ENCODE measurements at places on chromosomes 11 and 22.

DNA sequence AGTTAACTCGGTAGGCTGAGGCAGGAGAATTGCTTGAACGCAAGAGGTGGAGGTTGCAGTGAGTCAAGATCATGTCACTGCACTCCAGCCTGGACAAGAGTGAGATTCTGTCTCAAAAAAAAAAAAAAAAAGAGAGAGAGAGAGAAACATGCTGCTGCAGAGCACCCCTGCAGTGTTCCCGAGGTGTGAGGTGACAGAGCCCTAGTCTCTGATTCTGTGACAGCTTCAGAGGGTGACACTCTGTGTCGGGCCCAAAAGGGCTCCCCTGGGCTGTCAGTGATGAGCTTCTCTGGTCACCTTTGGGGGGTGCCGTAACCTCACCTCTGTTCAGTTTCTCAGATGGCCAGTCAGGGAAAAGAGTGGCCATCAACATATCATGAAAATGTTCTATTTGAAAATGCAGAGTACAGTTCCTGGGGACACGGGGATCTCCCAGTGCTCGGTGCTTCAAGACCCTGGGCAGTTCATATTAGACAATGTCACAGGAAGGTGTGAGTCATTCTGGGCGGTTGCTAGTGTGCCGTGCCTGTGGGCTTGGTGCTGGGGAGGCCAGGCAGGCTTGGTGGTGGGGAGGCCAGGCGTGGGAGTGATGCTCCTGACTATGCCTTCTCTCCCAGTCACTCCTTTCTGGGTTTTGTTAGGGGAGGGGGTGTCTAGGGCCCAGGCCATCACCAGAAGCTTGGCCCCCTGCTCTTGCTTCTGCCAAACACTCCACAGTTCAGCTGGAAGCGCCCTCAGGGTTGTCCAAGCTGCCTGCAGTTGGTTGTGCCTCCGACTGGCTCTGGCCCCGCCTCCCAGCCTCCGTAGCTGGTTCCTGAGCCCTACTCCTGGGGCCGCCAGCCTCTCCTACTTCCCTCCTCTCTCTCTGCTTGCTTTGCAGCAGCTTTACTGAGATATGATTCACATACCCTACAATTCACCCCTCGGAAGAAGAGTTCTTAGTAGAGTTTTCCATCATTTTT lies 52.5 kb upstream of the CLDN5 start:
- DNase-seq = peak; percentile 22

DNA sequence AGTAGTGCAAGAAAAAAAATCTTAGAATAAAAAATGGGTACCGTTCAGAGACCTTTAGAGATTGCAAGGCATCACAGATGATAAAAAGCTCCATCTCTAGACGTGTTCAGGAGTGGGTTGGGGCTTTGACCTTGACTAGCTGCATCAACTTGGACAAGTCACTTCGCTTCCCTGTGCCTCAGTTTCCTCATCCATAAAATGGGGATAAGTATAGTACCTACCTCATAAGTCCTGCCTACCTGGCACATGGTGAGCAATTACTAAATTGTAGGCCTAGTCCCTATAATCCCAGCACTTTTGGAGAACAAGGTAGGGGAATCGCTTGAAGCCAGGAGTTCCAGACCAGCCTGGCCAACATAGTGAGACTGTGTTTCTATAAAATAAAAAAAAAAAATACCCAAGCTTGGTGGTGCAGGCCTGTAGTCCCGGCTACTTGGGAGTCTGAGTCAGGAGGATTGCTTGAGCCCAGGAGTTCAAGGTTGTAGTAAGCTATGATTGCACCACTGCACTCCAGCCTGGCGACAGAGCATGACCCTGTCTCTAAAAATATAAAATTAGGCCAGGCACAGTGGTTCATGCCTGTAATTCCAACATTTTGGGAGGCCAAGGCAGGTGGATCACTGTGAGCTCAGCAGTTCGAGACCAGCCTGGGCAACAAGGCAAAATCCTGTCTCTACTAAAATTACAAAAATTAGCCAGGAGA lies 6.0 kb upstream of the F2 start:
- DNase-seq = no peak

DNA sequence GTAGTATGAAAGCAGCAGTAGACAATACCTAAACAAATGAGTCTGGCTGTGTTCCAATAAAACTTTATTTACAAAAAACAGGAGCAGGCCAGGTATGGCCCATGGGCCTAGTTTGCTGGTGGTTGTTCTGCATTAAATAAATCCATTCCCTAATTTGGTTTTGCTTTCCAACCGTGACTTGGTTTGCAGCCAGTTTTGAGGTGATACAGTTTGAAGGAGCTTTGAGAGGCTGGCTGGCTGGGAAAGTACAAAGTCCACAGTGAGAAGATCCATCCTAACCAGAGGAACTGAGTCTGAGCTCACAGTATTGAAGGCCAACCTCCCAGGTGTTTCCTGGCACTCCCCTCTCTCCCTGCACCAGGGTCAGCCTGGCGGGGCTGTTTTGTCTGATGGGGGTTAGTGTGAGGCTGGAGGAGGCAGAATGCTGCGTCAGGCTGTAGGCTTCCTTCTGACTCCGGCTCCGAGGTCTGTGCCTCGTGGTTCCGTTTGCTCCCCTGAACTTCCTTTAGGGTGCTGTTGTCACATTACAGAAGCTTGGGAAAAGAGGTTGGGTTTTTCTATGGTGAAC lies 129.5 kb downstream of the MICAL2 start:
- no peak for DNase-seq

DNA sequence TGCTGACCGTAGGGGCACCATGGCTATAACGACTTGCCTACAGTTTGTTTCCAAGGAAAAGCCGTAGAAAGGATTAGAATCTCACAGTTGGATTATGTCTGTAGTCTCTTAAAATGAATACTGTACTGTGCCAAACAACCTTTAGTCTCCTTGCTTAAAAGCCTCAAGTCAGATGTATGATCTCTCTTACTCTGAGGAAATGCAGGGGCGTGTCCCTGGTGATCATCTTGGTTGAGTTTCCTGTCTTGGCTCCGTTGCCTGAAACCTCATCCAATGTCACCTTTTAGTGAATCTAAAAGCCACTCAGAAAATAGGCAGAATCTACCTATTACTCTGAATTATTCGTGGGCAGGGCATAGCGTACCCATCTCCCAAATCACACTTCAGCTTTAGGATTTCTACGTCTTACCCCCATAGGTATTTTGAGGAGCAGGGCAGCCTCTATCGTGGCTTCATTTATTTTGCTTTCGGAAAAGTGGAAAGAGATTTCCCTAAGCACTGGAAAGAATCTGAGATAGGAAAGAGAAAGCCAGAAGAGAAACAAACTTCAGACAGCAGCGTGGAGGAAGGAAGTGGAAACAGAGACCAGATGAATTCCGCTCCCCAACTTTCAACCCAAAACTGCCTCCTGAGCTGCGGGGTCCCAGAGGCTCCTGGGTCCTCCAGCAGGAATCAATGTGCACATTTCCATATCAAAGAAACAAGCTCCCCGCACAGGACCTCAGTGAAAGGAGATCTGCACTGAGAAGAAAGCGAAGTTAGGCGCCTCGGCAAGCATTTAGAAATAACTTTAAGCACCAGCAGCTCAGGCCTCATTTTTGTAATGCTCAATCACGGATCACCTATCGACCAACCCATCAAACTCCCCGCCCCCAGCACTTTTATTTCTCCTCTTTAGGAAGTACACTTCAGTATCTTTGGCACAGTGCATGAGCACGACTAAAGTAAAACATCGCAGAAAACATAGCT lies 245.8 kb downstream of the ETS1 start:
- no peak for DNase-seq

- no peak for DNase-seq
Measured at GRCh38 chr22:32646476-32646875, 155.0 kb upstream of the TIMP3 start.

GRCh38 chr11:111637885-111638284 lies 35.6 kb downstream of the SIK2 start:
- DNase-seq = no peak

GRCh38 chr11:103281301-103281700 lies 172.1 kb downstream of the DYNC2H1 start:
- DNase-seq = no peak

DNA sequence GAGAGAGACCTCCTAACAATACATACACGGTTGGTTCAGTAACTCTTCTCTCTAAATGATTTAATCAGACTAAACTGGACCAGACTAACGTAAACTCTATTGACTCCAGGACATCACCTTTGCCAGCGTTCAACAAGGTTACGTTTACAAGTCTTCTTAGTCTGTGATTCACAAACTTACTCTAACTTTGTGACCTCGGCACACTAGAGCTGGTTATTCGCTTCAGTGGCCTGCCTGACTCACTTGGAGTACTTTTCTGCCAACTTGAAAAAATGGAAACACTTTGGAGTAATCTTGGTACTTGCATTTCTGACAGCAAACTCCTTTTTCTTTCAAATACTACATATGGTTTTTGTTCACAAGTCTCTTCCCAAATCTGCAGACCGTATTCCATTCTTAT lies 26.2 kb downstream of the MTMR2 start:
- no peak for DNase-seq

DNA sequence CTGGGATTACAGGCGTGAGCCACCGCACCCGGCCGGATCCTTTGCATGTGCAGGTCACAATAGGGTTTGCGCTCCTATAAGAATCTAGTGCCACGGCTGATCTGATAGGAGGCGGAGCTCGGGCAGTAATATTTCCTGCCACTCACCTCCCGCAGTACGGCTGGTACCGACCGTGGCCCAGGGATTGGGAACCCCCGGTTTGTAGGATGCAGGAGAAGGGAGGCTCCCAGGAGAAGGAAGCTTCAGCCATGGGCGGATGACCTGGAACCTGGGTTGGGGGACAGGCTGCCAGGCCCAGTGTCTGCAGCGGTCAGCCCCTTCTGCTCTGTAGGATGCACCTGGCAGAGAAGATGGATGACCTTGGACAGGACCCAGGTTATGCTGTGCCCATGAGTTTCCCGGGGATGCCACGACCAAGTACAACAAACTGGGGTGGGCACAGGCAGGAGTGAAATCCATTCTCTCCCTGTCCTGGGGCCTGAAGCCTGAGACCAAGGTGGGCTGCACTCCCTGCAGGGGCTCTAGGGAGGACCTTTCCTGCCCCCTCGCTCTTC lies 818.9 kb downstream of the BRD1 start:
- no peak for DNase-seq

- DNase-seq = no peak
Measured at GRCh38 chr11:58617976-58618557, 4.4 kb upstream of the CNTF start.

DNA sequence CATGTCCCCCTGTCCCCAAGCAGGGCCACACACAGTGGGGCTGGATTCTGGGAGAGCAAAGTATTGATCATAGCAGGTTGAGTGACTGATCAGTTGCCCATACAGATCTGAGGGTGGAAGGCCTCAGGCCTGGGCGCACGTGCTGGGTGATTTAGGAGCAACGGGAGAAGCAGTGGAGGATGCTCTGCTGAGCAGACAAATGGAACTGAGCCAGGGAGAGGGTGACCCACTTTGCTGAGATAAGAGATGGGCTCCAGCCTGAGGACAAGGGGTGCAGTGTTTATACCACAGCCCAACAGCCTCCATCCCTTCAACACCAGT lies 15.0 kb downstream of the GNAZ start:
- no peak for DNase-seq

DNA sequence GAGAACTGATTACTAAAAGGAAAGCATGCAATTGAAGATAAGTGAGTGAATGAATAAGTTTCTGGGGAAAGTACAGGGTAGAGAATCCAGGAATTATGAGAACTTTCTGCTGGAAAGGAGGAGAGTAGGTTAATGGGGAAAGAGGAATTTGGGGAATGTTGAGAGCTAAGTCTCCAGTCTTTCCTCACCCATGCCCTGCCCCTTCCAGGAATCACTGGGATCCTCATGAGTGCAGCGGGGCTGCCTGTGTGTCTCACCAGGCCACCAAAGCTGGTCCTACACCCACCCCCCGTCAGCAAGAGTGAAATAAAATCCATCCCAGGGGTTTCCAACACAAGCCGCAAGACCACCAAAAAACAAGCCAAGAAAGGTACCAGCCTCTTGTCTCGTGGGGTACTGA lies 17.0 kb downstream of the DTX4 start:
- no peak for DNase-seq

- no peak for DNase-seq
Measured at GRCh38 chr11:39367534-39367933, 2091.9 kb downstream of the LRRC4C start.

DNA sequence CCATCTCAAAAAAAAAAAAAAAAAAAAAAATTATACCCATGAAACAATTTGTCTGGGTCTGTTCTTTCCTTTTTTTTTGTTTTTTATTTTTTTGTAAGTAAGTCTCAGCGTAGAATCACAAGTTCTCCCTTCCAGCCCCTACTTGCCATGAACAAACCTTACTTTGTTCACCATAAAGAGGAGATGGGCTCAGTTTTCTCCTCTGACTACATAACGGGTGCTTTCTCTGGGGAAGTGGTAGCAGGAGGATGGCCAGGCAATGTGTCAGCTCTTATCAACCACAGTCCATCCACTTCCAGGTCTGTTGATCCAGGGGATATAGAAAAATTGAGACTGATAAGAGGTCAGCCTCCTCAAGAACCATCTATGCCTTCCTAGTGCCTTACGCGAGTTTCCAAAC lies 11.0 kb downstream of the ASCC2 start:
- no peak for DNase-seq

DNA sequence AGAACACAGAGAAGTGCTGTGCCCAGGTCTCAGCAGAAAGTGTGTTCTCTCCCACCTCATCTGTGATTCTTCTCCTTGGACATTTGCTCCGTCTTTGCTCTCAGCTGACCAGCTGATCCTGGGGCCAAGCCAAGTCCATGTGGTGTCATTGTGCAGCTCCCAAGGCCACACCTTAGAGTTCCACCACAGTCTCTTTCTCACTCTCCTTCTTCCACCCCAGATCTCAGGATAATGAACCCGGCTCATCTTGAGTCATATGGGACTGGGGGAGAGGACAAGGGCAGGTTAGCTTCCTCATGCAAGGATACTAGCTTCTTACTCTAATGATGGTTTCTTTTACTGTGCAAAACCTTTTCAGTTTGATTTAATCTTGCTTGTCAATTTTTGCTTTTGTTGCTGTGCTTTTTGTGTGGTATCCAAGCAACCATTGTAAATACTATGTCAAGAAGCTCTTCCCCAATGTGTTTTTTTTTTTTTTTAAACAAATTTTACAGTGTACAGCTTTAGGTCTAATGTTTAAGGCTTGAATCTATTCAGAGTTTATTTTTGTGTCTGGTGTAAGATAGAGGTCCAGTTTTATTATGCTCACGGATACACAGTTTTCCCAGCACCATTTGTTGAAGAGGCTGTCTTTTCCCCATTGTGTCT lies 75.0 kb upstream of the OR4B1 start:
- DNase-seq = no peak

GRCh38 chr11:28245131-28245530 lies 136.9 kb downstream of the METTL15 start:
- DNase-seq = no peak

GRCh38 chr11:27423125-27423524 lies 49.5 kb downstream of the LGR4 start:
- DNase-seq = no peak

DNA sequence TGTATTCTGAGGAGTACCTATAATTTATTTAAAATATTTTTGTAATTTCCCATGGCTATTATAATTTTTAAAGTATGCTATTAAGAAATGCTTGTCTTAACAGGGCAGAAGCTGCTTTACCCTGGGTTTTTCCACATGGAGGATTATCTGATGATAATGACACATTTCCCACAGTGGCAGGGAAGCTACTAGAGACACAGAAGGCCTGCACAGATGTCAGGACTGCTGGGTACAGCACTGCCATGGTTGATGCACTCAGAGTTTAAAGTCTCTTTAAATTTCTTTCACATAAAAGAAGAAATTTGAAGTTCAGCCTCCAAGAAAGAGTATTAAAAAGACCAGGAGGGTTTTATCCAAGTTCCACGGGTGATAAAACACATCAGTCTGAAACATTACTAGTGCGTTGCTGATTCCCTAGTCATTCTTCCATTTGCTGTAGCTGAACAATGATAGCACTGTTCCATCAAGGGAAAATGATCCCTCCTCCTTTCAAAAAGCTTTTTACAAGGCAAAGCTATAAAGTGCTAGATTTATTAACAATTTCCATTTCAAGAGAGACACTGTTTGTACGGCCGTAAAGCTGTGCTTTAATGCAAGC lies 363.0 kb downstream of the CNTN5 start:
- DNase-seq = no peak
